ENCODE measurements at places on chromosomes 12 and 14.
A peak's percentile ranks its signal among the peaks of the same experiment; 100 is the strongest.

- DNase-seq, result no peak
Observed at GRCh38 chr12:14454098-14454907, 88.8 kb downstream of the ATF7IP start.

- no peak for DNase-seq
Observed at GRCh38 chr12:72547573-72547972, 275.4 kb downstream of the TRHDE start.

DNA sequence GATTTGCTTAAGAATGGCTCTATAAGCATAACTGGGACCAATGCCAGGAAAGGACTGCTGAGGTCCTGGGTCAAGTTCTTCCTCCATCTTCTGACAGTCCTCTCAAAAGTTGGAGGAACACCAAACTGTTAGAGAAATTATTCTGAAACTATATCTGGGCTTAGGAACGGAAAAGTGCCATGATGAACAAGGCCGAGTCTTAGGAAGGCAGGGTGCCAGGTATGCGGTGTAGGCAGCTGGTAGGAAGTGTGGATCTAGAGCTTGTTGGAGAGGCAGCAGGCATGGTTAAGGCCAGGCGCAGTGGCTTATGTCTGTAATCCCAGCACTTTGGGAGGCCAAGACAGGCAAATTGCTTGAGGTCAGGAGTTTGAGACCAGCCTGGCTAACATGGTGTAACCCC is 7.7 kb downstream of the GNPTAB start:
- no peak for DNase-seq

- no peak for DNase-seq
Observed at GRCh38 chr14:54087376-54087775, 130.8 kb upstream of the BMP4 start.

DNA sequence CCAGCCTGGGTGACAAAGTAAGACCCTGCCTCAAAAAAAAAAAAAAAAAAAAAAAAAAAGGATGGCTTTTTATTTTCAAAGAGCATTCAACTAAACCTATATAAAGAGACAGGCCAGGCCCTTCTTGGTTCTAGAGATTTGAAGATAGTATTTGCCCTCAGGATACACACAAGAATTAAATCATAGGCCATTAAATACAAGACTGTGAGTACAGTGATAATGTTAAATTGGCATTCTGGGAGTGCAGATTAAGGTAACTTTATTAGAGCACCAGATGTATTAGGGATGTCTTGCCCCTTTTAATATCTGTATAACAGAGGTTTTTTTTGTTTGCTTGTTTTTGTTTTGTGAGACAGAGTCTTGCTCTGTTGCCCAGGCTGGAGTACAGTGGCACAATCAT is 61.3 kb downstream of the ATF7IP start:
- no peak for DNase-seq

DNA sequence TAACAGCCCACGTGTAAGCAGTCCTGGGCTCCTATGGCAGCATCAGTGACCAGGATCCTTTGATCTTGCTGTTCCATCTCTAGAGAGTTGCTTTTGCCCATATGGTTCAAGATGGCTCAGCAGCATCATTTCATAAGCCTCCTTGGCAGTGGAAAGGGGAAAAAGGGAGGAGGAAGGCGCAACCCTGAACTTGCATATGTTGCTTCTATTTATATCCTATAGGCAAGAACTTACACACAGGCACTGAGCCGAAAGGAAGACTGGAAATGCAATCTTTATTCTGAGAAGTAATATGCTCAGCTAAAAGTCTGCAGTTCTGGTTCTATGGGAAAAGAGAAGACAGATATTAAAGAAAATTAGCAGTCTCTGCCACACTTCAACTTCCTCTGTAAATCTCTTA is 167.7 kb upstream of the PLXNC1 start:
- DNase-seq, result no peak

DNA sequence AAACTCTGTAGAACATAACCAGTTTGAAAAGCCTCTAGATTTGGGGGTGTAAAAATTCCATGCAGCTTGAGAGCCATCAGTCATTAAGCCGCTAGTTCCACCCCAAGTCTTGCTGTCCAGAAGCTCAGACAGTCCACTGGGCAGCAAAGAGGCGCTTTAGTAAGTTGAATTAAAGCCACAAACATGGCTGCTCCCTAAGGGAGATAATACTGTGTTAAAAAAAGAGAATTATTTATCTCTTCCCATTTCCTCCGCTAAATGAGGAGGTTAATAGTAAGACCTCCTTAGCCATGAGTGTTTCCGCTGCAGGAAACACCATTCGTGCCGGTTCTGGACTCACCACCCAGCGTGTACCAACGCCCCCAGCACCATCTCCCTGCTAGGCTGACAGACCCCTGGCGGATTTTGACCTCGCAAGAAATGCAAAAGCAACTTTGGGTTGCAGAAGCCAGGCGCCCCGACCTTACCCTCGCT is 536 bp downstream of the TM7SF3 start:
- DNase-seq, result no peak

DNA sequence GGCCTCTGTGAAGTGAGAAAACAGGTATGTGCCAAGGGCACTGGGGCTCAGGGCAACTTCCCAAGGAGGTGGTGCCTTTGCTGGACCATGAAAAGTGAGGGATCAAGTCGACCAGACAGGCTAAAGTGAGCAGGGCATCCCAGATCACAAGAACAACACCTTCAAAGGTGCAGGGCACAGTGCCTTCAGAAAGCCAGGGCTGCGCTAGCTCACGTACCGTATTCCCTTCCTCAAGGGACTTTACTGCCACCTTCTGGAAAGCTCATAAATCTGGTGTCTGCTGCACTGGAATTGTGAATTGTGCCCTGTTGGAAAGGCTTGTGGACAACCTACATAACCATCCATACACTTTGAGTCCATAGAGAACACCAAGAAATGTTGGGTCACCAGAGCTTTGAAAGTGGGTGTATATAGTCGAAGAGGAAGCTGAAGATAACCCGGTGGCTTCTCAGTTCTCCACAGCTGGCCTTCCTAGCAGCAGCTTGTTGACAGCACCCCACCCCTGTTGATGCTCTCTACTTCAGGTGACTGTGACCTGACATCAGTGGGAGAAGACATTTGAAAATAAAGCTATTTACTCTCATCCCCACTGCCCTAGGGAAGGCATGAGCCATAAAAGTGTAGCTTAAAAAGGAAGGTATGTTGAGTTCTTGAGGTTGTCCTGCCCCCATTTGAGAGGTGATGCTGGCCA is 24.5 kb downstream of the FIGNL2 start:
- no peak for DNase-seq

- DNase-seq, result no peak
Observed at GRCh38 chr14:89748004-89748403, 206.5 kb downstream of the EFCAB11 start.

GRCh38 chr14:52318062-52318461 is 4.0 kb downstream of the PTGER2 start:
- DNase-seq, result no peak

GRCh38 chr12:116529048-116529447 is 30.1 kb upstream of the MAP1LC3B2 start:
- no peak for DNase-seq

- DNase-seq, result no peak
Observed at GRCh38 chr14:75851574-75851866, 130.3 kb downstream of the TGFB3 start.

DNA sequence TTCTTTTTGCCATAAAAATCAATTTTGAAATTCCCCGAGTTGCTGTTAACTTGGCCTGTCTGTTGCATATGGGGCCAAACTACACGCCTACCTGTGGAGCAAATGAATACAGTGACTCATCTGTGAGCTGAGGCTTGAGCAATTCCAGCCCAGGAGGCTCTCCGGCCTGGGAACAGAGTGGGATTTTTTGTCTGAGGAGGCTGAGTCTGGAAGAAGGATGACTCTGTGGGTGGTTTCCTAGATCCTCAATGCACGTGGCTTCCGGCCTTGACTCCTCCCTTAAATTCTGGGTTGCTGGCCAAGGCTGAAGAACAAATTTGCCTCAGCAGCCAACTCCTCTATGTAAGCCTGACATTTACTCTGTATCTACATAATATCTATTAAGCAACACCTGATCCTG is 124.1 kb downstream of the SSPN start:
- DNase-seq, result no peak

DNA sequence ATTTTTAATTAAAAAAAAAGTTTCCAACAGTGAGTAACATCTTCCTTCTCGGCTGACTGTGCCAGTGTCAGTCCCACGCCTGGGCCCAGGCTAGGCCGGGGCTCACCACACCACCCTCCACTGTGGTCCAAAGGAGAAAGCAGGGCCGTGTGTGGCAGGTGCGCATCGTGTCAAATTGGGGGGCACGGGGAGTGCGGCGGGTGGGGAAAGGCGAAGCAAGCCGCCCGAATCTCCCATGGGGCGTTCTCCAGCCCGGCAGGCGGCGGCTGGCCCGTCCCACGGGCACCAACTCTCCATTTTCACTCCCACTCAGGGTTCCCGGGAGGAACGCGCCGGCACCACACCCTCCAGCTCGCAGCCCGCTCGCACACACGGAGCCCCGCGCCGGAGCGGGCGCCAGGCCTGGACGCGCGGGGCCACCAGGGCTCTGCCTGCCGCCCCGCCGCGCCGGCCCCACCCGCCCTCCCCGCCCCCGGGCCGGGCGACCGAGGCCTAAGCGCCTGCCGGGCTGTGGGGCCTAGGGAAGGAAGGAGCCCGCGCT is 604 bp downstream of the EEA1 start:
- DNase-seq, result peak; percentile 25

DNA sequence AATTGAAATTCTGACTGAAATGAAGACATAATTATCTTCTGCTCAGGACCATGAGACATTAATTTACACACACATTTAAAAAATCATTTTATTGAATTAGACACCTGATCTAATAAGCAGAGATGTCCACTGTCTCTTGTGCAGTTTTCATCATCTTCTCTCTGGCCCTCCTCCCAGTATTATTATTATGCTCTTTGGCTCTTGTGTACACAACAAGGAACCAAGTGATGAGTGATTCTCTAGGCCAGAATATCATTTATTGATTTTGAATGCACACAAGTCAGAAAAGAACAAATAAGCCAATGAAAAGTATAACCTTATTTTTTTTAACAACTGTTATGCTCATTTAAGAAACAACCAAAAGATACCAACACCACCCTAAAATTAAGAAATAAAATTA is 244.7 kb upstream of the KRR1 start:
- DNase-seq, result no peak

DNA sequence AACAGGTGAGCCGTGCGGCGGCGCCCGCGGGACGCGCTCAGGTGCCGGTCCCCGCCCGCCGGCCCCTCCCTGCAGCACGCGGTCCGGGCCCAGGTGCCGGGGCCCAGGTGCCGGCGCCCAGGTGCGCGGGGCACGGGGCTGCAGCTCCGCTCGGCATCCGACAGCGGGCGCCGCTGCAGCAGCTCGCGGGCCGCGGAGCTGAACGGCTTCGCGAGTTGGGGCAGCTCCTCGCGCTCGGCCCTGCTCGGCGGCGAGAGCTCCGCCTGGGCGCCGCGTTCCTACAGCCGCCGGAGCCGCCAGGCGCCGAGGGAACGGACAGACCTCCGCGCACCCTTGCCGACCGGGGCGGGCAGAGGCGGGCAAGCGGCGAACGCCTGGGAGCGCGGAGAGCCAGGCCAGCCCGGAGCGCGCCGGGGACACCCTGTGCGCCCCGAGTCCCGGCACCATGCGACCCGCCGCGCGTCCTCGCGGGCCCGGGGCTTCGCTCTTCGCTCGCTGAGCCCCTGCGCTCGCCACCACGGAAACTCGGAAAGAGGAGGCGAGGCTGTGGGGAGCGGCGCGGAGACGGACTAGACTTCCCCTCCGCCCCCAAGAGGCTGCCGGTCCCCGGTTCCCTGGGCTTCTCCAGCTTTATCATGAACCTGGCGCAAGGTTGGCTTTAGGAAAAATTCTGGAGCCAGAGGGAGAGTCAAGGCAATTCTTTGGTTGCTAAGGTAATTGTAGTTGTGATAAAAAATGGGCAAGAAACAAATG is at the start of gene RGS6:
Gene RGS6, plus strand, starts transcription at position 201 of the 753 bp plus-strand sequence.
- DNase-seq, result no peak

DNA sequence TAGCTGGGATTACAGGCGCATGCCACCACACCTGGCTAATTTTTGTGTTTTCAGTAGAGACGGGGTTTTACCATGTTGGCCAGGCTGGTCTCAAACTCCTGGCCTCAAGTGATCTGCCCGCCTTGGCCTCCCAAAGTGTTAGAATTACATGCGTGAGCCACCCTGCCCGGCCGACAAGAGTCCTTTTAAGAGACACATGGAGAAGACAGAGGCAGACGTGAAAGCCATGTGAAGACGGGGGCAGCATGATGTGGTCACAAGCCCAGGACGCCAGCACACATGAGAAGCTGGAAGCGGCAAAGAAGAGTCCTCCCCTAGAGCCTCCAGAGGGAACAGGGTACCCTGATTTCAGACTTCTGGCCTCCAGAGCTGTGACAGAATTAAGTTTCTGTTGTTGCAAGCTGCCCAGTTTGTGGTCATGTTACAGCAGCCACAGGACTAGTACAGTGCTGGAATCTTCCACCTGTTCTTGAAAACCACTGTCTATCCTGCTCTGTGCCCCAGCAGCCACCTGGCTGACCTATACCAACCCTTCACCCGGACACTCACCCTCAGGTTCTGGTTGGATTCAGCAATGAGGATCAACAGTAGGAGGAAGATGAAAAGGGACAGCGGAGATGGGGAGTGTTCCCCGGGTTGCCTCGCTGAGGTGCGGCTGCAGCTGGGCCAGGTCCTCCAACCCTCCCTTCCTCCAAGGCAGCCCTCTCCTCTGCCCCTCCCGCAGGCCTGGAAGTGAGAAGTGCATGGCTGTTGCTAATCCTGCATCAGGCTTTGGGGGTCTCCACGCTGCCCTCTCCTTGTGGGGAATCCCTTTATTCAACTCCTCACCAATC is 16.9 kb downstream of the VPS37B start:
- DNase-seq, result no peak

GRCh38 chr12:79407671-79408622 is 282.8 kb downstream of the PAWR start:
- no peak for DNase-seq

DNA sequence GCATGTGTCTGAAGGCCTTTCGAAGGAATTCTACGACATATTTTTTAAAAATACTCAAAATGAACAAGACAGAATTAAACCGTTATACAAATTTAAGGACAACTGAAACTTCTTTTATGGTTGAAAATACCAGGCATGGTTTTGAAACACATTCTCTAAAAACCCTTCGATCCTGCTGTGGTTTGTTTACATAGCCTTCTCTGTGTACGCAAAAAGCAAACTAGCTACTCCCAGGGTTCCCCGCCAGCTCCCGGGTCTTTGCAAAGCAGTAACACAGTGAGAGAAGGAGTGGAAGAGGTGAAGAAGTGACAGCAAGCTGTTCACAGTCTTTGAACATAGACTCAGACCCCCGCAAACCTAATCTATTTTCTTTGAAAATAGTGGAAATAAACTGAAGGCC is 2.2 kb upstream of the TC2N start:
- no peak for DNase-seq

GRCh38 chr12:89461649-89462612 is 62.7 kb downstream of the GALNT4 start:
- DNase-seq, result no peak

DNA sequence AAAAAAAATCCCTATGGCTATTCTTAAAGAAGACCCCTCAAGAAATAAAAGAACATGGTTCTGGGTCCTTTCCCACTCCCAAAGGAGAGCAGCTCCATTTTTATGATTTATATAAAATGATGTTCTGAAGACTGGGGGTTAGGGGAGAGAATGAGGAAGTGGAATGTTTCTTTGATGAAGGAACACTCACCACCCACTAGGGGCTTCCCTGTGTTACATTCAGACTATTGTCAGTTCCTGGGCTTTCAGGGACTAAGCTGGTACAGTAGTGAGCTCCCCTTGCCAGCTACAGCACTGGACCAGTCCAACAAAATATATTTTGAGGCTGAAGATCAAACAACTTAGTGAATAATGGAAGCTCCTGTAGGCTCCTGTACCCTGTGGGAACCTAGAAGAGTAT is 98.9 kb downstream of the HMGA2 start:
- DNase-seq, result no peak

All from omental fat pad (tissue), 4 donors.